AG08396 (cell line): ENCODE measurements at places on chromosomes 12 and 14.
A peak's percentile ranks its signal among the peaks of the same experiment; 100 is the strongest.

DNA sequence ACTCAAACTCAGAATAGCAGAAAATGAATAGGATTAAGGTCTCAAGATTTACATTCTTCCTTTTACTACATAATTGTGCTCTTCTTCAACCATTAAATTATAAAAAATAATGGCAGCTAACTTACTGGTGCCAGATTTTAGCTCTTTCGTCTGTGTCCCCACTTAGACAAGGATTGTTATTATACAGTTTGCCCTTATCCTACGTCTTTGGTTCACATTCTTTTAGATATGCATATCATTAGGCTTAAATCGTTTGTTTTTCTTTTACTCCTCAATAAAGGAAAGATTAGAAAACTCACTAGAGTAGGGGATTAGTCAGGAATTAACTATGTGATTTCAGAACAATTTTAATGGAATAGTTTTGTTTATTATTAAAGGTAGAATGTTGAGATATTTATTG lies 129.6 kb upstream of the GARIN2 start:
- no peak for DNase-seq

DNA sequence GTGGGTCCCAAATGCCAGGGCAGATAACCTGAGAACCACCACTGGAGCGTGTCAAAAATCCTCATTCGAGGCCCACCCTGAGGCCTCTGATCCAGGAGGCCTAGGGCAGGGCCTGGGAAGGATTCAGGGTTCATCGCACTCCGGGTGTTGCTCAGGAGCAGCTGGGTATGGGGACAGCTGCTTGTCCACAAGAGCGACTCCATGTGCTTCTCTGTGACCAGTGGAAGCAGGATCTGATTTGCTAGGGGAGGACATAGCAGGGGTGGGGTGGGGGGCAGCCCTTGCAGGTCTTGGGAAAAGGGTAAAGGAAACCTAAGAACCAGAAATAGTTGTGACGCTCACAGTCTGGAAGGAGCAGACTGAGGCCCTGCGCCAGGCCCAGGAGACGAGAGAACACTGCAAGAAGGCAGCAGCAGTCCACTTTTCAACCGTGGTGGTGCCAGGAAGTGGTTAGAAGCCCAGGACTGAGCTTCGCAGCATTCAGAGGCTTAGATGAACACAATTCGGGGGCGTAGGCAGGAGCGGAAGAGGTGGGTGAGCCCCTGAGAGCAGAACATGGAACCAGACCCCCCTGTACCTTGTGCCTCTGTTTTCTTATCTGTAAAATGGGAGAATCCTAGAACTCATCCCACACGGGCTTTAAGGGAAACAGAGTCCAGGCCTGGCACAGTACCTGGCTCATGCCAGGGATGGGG lies 33.7 kb downstream of the ITPK1 start:
- DNase-seq = no peak

DNA sequence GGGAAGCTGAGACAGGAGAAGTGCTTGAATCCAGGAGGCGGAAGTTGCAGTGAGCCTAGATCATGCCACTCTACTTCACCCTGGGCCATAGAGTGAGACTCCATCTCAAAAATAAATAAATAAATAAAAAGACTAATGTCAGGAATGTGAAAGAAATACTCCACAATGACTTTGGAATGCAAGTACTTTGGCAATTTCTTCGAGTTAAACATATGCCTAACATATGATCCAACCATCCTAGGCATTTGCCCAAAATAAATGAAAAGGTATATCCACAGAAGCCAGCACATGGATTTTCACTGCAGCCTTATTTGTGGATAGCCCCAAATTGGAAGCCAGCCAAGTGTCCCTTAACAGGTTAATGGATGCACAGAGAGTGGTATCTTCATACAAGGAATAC lies 357.9 kb upstream of the TMEM132C start:
- no peak for DNase-seq

DNA sequence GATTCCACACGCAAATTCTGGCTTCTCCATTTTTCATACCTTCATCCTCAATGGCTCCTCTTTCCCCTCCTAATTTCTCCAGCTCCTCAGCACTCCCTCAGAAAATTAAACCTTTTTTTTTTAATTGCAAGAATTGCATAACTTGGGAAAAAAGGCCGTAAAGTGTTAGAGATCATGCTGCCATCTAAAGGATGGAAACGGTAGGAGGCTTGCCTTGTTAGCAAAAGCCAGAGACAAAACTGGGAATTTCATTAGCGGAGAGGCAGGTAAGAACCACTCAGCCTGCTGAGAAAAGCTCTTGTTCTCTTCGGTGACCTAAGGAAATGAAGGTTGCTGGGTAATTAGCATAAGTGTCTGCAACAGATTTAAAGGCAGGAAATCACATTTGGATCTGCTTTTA lies 204.3 kb downstream of the AEBP2 start:
- peak; percentile 19 for DNase-seq

- peak; percentile 41 for DNase-seq
Measured at GRCh38 chr12:3004655-3005565, 45.7 kb downstream of the TEAD4 start.

DNA sequence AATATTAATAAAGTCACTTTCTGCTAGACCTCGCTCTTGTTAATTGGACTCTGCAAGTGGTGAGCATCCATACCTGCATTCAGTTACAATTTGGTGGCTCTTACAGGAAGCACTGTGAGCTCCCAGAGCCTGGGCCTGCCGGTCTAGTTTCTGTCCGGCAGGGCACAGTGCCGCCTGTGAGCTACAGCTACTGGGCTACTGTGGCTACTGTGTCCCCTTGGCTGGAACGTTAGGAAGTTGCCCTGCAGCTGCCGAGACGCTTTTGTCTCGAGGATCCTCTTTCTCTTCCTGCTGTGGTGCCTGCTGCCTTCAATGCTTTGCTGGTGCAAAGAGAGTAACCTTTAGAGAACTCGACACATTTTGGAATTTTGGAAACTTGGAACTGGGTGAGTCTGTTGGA lies 44.6 kb upstream of the PTGDR start:
- DNase-seq = no peak

DNA sequence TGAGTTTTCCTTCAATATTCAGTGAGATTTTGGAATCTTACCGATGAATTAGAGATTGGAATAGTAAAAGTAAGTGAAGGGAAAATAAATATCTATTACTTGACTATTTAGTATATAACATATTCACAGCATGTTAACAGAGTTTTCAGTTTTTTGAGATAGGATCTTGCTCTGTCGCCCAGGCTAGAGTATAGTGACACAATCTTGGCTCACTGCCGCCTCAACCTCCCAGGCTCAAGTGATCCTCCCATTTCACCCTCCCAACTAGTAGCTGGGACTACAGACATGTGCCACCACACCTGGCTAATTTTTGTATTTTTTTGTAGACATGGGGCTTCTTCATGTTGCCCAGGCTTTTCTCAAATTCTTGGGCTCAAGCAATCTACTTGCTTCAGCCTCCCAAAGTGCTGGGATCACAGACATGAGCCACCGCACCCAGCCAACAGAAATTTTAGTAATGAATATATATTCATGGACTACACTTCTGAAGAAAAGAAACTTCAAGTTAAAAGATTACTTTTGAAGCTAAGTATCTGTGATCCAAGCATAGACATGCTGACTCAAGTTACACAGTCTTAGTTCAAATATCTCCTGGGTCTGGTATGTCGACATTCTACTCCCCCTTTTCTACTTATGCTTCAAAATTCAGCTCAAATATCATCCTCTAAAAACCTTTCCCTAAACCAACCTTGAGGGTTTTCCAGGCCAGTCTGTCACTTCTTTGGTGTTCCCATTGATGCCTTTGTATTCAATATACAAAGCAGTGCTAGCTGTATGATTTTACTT lies 13.8 kb downstream of the UBE2N start:
- no peak for DNase-seq

- no peak for DNase-seq
Measured at GRCh38 chr12:59097876-59098275, 177.6 kb upstream of the LRIG3 start.

DNA sequence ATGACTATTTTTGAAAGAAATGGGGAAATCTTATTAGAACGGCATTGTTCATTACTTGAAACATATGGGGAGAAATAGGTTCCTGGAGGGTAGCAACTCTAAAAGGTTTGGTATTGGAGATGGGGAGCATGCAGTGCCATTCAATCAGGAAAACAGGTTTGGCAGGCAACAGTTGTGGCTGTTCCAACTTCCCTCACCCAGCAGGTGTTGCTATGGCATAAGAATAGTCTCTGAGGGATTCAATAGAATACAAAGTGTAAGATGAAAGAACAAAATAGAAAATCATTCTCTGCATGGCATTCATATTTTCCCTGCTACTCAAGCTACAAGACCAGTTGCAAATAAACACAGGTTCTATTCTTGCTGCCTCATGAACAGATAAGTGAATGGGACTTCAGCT lies 393.3 kb upstream of the RPL10L start:
- DNase-seq = no peak

DNA sequence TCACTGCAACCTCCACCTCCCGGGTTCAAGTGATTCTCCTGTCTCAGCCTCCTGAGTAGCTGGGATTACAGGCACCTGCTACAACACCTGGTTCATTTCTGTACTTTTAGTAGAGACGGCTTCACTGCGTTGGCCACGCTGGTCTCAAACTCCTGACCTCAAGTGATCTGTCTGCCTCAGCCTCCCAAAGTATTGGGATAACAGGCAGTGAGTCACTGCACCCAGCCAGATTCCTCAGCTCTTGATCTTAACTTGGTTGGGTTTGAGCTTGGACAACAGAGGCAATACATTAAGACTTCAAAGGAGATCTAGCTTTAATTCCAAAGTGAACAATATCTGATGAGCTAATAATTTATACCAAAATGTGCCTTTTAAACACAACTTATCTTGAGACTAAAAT lies 5.6 kb downstream of the DAZAP2 start:
- DNase-seq = no peak

DNA sequence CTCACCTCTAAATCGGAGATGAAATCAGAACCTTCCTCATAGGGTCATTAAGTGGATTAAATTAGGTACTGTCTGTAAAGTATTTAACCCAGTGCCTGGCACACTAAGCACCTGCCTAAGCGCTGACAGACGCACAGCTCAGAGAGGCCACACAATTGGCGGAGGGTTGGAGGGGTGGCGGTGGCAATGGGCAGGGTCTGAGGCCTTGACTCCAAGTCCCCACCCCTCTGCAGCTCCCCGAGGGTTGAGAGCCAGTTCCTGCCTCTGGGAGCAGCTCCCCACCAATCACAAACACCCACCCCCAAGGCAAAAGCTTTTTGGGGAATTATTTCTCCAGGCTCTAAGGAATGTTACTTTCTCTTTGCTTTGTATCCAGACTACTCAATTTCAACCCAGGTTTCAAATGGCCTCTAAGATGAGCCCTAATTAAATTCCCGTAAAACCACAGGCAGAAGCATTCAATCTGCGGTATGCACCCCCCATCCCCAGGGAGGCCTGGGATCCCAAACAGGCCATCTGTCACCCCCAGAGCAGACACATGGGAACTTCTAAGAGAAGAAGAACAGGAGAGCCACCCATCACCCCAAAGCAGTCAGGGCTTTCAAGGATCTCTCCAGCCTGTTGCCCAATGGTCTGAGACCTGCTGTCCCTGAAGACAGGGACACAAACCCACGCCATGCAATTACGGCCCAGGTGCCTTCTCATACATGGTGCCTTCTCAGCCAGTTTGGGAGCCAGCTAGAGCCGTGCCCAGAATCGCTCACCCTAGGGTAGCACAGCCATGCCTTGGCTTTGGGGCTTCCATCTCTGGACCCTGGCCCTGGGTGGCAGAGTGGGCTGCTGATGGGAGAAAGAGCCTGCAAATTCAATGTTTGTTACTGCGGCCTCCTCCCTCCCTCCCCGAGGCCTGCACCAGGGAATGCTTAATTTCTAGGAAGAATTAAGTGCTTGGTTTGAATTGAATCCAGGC lies 66.1 kb downstream of the CHGA start:
- DNase-seq = no peak

DNA sequence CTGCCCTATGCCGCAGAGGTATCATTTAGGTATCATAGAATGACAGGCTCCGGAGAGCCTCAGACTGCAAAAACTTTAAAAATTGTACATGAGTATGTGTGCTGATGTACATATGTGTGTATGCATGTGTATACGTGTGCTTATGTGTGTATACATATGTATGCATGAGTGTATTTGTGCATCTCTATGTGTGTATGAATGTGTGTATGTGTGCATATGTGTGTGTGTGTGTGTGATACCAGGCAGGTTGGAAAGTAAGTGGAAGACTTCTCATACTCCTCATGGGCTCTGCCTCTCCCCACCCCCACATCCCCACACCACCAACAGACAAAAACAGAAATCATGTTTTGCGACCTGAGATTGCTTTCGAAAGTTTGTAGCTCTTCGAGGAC lies 621 bp upstream of the TMEM117 start:
- DNase-seq = no peak

- no peak for DNase-seq
Measured at GRCh38 chr12:101608301-101609133, 13.7 kb downstream of the MYBPC1 start.

DNA sequence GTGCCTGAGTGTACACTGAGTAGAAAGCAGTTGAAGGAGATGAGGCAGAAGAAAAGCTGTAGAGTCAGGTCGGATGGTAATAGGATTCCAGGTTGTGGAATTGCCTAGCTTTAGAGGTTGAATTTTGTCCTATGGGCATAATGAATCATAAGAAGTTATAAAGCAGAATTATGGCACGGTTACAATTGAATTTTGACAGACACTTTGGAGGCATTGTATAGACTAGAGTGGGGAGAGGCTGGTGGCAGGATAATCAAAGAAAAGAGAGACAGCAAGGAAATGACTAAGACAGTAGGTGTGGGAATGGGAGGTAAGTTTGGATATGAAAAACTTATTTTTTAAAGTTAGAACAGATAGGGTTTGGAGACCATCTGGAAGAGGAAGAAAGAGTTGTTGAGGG lies 102.6 kb downstream of the NTN4 start:
- no peak for DNase-seq

DNA sequence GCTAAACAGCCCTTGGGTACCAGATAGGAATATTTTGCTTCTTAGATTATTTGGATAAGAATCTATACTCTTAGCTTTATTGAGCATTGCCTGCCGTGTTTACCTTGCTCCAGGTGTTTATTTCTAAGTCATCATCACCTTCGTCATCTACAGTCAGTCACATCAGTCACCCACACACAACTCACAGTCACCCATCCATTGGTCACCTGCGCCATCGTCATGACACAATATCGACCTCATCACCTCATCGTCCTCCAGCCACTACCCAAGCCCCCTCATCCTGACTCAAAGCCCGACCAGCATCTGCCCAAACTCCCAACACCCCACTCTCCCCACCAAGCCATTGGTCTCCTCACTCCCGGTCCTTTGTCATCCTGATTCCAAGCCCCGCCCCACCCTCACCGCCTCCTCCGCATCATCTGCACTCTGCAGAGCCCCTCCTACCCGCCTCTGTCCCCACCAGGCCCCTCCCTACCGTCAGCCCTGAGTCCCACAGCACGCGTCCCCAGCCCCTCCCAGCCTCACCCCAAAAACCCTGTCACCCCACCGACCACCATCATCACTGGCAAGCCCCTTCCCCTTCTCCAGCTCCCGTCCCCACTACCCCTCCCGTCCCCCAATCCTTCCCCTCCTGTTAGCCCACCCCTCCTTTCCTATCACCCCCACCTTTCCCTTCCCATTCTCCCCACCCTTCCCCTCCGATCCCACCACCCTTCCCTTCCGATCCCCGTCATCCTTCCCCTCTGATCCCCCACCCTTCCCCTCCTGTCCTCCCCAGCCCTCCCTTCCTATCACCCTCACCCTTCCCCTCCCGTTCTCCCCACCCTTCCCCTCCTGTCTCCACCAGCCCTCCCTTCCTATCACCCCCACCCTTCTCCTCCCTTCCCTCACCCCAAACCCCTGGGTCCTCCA lies 9.8 kb downstream of the DLK1 start:
- DNase-seq = no peak
